Nephron progenitor cell (in vitro differentiated cells): ENCODE measurements at places on chromosomes 12 and 14.

DNA sequence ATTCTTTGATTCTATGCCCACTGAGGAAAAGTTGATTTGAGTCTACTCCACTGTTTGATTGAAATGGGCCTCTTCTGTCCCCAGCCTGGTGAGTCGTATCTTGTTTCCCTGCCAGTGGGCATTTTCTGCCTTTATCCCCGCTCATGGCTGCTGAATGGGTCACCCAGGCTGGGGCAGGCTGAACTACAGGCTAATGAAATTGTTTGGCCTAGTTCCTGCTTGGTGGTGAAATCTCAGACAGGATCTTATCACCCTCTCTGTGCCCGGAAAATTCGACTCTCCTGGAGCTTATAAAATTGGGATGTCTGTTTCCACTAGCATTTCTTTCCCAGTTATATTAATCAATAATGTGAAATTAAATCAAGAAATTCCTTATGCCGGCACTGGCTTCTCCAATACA lies 65.0 kb downstream of the CHST11 start:
- no peak for DNase-seq

DNA sequence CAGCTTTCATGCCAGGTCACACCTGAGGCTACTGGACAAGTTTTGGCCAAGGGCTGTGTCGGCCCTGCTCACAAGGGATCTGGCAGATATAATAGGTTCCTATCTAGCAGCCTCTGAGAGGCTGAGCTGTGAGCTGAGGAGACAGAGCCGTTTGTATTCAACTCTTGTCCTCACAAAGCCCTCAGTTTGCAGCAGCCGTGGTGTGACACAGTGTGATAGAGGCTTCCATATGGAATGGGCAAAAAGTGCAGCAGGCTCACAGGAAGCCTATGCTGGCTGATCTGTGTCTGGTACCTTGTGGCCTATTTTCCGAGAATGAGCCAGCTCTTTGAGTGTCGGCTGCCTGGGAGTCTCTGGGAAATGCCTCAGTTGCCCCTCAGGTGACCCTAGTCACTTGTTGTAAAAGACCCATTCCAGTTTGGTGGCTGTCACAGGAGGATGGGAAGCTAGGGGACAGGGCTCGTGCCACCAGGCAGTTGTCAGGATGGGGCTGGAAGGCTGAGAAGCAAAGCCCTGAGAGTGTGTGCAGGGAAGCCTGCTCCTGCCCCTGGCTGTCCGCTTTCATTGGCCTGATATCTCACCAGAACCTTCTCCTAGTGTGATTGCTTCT lies 16.1 kb downstream of the VRTN start:
- no peak for DNase-seq

DNA sequence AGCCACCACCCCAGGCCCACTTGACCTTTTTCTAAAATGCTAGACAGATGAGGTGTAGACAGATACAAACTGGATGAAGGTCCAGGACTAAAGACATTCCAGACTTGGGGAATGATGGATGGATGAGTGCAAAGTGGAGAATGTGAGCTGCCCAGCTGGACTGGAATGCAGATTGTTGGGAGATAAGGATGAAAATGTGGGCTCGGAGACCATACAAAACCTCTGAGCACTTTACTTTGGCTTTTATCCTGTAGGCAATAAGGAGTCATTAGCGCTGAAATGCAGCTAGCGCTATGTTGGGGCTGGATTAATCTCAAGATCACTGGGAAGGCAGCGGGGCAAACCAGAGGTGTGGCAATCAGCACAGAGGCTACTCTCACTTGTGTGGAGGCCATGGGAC lies 64.7 kb upstream of the GNPNAT1 start:
- DNase-seq: no peak

DNA sequence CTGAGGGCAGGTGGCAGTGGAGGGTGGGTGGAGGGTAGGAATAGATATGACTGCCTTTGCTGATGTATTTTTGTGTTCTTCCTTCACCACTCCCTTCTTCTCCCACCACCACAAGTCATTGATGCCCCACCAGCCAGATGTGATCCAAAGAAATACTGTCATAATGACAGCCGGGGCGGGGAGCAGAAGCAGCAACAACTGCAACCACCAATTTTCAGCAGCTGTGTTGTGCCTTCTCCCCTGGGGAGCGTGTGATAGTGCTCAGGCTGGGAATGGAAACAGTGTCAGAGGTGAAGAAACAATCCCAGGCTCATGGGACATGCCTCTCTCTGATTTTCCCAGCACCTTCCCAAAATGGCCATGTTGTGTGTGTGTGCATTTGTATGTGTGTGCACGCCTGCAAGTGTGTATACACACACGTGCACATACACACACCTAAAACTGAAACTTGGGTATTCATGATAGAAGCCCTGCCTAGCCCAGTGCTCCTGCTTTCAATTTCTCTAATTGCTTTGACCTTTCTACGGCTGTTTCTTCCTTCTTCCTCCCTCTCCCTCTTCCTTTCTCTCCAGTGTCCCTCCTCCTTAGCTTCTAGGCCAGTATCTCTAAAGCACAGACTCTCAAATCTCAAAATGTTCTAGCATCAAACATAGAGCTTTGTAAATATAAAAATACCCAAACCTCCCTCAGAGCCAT lies 299.2 kb upstream of the FKBP4 start:
- DNase-seq: no peak

DNA sequence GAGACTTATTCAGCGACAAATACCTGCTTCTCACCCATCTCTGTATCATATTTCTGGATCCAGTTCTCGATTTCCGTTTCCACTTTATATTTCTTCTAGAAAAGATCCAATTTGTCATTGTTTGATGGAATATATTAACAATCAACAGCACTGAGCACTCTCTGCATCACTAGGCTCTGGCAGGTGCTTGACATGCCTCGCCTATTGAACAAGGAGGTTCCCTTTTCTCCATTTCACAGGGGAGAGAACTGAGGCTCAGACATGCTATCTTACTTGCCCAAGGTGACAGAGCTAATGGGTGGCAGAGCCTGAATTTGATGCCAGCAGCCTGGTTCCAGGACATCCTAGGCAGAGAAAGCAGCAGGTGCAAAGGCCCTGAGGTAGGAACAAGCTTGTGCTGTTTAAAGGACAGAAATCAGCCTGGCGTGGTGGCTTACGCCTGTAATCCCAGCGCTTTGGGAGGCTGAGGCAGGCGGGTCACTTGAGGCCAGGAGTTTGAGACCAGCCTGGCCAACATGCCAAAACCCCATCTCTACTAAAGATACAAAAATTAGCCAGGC lies 12.1 kb downstream of the RITA1 start:
- no peak for DNase-seq

GRCh38 chr14:56760164-56760914 lies 49.9 kb downstream of the OTX2 start:
- no peak for DNase-seq

DNA sequence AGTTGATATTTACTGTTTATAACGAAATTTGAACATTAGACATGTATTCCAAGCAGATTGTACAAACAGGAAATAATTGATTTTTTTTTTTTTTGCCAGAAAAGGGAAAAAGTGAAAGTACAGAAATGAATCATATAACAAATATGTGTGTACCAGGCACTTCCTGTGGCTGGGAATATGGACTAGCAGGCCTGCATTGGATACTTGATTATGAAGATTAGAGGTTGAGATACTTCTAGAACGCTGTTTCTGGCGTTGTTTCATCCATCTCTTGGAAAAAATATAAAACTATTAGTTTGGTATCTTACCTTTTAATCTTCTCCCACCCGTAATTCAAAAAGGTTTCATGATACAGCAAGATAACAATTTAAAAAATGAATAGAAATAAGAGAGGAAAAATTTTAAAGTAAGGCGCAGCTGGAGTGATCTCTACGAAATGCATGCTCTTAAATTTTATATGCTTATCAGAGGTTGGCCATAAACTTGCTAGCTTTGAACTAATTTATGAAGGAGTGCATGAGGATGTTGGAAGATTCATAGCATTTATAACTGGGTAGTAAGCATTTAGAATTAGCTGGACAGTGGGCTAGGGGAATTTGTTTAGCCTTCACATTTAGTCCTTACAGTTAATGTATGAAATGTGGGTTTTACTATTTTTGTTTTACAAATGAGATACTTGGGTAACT lies 90.8 kb downstream of the AEBP2 start:
- DNase-seq: no peak

GRCh38 chr12:113302886-113303640 lies 31.8 kb downstream of the SLC8B1 start:
- no peak for DNase-seq

DNA sequence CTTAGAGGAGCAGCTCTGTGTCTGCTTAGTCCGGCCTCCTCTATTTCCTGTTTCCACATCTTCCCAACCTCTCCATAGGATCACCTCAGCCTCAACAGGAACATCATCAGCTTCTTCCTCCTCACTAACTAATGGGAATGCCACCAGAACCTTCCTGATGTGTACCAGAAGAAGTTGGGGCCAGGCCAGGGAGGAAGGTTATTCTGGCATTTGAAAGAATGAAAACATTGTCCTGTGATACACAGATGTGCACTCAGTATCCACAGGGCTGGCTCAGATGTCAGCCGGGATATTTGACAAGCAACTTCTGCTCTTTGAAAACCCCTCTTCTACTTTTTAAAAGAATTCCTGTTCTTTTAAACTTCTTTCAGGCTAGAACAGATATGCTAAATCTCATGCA lies 63.6 kb downstream of the TMEM30B start:
- DNase-seq: no peak

GRCh38 chr12:110636516-110636915 lies 22.6 kb downstream of the TCTN1 start:
- no peak for DNase-seq

DNA sequence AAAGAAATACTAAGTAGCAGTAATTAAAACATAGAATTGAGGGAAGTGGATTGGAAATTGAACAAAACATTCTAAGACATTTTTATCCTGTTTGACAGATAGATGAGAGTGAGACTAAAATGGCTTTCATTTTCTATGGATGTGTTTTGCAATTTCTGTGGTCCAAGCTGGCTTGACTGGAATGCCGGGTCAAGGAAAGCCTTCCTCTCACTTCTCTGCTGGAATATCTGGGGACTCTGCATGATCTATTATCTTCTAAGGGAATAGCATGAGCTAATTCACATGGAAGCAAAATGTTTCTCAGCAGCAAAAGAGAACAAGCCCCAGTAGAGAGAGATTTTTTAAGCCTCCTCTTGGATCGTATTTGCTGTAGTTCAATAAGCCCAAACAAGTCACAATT lies 407.9 kb upstream of the ATXN7L3B start:
- DNase-seq: no peak

GRCh38 chr14:36653413-36653812 lies 8.2 kb upstream of the PAX9 start:
- DNase-seq: no peak

DNA sequence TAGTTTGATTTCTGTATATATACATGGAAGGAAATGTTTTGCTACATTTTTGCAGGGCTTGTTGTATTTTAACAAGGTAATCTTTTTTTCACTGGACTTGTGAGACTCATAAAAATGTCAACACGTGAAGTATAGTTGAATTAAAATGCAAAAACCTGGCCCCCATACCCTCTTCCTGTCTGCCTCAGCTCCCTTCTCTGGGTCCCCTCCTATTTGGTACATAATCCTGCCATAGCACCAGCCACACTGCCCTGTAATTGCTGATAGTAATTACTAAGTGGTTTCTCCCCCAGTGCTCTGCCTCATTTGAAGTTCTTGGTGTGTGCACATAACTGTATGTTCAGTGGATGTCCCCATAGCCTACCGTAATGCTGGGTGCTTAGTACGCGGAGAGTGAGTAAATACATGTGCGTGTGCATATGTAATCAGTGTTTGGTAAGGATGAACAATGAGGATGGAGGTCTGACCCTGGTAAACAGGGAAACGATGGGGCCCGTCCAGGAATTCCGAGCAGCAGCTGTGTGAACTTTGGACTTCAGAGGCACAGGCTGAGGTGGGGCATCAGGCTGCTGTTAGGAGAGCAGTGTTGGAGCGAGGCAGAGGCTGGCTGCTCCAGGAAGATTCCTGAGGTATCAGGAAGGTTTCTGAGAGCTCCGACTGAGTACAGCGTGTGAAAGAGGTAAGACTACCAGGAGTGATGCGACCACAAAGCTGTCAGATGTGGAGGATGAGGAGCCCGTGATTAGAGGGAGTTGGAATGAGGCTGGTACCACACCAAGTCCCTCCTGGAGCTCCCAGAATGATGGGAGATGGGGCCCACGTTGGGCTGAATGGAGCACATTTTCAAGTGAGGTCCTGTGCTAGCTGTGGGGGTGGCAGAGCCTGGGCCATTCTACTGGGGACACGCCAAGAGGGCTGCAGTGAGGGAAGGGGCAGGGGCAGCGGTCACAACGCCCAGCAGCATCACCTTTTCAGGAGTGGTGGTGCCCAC lies 106.8 kb downstream of the PELI2 start:
- no peak for DNase-seq

- no peak for DNase-seq
Measured at GRCh38 chr12:112163471-112163991, 38.2 kb downstream of the TRAFD1 start.

DNA sequence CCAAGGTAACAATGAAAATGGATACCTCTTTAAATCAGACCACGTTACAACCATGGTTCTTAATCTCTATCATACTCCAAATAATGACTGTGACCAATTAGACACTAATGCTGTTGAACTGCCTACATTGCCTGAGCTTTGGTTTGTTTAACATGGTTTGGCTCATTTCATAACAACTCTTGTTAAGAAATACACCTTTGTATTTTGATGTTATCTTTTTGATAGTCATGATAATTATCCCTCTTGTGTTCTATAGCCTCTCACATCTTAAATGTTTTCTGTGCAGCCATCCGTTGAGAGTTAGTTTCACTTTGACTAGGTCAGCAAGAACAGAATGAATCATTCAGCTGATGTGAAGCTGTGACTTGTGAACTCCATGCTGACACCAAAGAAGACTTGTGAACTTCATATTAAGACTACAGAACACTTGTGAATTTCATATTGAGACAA lies 75.5 kb upstream of the RERGL start:
- no peak for DNase-seq

GRCh38 chr12:96513681-96514080 lies 24.3 kb downstream of the CFAP54 start:
- DNase-seq: no peak
